ENCODE measurements at places on chromosomes 5 and 9.
A peak's percentile ranks its signal among the peaks of the same experiment; 100 is the strongest.

DNA sequence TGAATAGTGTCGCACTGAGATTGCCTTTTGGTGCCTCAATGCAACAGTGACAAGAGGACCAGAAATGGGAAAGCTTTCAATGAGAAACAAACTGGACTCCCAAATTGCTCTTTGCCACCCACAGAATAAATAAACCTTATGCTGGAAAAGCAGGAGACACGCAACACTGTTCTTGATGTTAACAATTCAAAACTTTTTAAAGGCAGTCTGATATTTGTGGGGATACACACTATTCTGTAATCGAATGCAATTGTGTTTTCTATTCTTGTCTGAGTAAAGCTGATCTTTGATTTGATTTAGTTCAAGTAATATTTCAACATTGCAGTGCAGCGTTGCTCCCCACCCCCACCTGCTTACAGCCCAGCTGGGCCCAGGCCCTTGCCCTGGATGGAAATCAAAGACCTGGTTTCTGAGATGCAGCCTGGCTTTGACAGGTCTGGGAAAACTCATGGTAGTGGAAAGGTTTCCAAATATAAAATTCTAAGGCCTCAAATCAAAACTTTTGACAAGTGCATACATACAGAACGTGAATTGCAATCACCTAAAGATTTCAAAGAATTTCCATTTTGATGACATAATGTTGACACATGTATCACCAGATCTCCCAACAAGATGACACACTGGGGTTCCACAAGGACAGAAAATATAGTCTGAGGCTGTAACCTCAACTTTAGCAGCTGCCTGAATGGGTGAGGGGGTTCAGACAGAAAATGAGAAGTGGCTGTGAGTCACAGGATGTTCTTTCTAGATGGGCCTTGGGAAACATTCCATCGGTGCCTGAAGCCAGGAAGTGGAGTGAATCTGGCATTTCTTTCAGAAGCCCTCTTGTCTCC lies 55.1 kb downstream of the ABCA1 start:
- no peak for DNase-seq

GRCh38 chr9:34675048-34675714 lies 12.7 kb upstream of the CCL27 start:
- DNase-seq, result peak; percentile 77

DNA sequence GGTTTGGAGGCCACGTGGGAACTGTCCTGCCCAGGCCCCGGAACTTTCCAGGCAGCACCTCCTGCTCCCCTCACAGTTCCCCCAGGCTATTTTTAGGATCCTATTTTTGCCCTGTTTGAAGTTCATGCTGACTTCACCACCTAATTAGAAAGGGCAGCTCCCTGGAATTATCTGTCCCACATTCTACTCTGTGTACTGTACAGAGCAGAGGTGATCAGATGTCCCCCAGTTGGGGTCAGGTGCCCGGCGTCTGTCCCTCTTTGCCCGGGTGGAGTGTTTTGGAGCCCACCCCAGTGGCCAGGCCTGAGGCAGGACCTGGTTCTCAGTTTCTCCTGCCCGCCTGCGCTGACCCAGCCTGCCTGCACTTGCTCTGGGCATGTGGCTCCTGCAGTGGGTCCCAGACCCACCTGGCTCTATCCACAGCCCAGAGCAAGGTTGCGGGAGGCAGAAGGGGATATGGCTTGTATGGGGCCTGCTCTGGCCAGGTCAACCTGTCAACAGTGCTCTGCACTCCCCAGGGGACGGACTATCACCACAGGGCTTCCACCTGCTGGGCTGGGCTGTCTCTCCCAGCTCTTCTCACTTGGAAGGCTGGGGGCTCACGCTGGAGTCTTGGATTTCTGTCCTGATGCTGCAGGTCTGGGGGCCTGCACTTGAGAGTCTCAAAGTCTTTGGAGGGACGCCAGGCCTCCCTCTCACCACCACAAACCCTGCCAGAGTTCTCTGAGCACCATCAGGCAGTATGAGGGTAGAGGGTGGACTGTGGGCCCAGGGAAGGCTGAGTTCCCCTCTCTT lies 268.3 kb downstream of the GADD45G start:
- no peak for DNase-seq

DNA sequence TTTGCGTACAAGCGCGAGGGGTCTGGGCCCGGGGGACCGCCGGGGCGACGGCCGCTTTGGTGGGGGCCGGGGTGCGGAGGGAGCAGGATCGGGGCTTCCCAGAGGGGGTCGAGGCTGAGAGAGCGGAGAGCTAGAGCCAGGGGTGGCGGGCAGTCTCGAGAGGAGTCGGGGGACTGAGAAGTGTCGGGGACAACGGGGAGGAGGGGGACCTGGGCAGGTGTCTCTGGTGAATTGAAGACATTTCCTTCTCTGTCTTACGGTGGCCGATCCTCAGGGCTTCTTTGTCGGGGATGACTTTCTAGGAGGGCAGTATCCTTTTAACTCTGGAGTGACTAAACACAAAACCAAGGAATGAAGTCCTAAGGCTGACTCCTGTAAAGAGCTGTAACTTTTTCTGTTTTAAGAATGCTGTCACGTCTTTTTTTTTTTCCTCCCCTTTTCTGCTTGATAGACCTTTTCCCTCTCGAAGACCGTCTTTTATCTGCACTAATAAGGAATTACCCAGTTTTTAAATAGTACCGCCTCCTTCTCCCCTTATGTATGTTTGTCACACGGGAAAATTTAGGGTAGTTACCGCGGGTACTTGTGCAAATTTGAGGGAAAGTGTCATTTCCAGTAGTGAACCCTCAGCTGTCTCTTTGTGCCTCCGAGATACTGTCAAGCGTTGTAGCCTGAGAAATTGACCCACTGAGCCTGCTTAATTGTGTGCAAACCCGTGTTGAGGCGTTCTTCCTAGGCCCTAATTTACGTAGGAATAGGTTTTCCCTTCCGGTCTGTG lies 822 bp downstream of the DENND4C start:
- no peak for DNase-seq

DNA sequence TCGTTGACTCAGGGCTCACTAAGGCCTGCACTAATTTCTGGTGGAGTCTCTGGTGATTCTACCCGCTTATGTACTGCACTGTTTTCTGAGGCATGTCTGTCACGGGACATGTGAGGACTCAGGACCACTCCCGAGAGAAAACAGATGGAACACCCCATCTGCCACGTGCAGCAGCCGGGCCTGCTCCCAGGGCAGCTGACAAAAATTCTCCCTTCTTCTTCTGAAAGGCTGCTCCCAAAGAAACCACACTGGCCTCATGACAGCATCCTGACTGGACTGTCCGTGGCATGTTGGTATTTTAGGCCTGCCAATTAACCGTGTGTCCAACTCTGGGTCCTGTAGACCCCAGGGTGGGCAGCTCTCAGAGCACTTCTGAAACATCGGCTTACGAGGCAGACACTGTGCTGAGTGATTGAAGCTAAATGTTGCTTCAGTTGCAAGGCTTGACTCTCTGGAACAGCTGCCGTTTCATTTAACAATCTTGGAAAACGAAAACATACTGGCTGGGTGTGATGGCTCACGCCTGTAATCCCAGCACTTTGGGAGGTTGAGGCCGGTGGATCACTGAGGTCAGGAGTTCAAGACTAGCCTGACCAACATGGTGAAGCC lies 39.0 kb downstream of the FAM240B start:
- no peak for DNase-seq

DNA sequence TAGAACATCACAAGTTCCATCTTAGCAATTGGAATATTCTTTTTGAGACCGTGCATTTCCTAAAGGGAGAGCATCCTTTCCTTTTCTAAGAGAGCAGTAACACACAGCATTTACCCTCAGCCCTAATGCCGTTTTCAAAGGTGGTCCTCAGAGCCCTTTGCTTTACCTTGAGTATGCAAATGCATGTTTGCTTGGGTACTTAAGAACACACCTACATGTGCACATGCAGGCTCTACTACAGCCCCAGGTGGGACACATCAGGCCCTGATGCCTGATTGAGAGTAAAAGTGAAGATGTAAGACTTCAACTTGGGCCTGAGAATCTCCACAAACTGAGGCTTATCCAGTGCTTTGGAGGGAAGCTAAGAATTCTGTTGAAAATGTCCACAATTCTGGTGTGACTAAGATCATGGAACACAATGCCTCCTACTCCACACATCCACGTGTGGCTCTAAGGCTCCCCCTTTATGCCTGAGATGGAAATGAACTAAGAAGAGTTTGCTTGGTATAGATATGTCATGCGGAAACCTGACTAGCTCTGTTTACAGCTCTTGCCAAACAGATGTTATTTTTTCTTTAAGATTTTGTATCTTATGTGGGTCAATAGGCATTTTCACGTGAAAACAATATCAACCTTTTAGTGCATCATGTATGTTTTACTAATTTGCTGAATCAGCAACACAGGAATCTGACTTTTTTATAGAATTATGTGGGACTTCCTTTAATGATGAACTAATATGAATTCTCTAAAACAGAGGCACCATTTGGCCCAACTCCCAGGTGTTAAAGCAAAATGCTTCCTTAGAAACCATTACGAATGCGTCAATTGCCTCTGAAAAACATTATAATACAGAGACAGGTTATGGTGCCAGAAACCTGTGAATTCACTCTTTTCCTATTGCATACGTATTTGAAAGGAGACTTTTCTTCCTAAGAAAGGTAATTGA lies 48.9 kb upstream of the SLC2A8 start:
- no peak for DNase-seq

- no peak for DNase-seq
Measured at GRCh38 chr5:178651046-178651810, 24.4 kb upstream of the CLK4 start.

DNA sequence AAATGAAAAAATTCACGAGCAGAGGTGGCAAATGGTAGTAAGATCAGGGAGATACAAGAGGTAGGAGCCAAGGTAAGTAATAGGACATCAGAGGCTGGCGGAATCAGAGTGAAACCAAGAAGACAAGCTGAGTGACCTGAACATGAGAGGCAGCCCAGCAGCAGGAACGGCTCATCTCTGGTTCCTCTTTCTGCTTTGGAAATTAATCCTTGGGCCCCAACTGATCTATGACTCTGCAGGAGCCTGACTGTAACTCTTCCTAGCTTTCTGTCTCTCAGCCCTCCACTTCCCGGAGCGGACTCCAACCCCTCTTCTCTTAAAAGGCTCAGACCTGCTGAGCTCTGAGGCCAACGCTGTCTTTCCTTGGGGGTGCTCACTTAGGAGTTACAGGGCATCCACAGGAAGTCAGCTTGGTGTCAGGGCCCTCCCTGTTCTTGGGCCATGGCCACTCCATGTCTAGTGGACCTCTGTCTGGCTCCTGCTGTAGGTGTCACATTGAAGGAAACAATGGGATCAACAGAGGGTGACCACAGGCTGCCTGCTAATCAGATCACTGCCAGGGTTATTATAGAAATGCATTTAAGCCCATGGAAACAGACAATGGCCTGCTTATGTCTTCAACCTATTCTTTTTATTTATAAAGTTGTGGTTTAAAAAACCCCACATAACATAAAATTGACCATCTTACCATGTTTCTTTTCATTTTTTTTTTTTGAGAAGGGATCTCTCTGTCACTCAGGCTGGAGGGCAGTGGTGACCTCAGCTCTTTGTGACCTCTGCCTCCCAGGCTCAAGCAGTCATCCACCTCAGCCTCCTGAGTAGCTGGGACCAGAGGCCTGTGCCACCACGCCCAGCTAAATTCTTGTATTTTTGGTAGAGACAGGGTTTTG lies 22.5 kb upstream of the SHB start:
- DNase-seq, result no peak

DNA sequence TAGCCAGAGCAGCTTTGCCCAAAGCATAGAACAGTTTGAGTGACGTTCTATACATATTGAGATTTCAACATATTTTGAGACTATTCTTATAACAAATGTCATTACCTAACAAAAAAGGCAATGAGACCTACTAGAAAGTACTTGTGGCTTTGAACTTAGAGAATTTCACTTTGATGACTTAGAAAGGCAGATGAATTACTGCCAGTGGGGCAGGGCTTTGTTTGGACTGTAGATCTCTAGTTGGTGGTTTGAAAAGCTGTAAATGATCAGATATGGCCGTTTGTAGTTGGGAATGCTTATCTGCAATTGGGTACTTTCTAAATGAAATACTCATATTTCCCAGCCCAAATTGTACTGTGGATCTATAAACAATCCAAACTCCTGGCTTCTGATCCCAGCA lies 28.1 kb downstream of the SOX30 start:
- DNase-seq, result no peak

GRCh38 chr9:4620057-4620765 lies 41.9 kb upstream of the PLPP6 start:
- DNase-seq, result no peak

DNA sequence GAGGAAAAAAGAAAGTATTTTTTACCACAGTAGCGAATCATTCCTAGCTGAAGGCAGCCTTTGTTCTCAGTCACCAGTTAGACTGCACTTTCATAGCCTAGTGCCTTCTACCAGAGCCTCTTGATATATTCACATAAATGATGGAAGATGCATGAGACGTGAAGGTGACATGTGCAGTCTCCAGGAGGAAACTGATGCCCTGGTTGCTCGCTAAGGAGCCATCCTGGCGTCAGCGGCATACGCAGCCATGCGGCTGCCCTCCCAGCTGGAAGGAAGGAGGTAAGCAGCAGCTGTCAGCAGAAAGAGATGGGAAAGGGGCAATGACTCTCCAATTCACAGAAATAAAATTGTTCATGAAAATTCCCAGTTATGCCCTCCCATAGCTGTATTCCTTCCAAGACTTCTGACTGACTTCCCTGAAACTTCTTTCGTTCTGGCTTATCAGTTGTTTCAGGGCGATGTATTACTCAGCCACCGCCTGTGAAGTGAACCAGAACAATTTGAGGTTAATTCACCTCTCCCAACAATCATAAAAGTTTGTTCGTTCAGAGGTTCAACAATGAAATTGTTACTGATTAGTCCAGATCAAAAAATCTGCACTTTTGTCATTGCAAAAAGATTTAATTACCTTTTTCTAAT lies 331.2 kb downstream of the NR2F1-AS1 start:
- DNase-seq, result no peak

DNA sequence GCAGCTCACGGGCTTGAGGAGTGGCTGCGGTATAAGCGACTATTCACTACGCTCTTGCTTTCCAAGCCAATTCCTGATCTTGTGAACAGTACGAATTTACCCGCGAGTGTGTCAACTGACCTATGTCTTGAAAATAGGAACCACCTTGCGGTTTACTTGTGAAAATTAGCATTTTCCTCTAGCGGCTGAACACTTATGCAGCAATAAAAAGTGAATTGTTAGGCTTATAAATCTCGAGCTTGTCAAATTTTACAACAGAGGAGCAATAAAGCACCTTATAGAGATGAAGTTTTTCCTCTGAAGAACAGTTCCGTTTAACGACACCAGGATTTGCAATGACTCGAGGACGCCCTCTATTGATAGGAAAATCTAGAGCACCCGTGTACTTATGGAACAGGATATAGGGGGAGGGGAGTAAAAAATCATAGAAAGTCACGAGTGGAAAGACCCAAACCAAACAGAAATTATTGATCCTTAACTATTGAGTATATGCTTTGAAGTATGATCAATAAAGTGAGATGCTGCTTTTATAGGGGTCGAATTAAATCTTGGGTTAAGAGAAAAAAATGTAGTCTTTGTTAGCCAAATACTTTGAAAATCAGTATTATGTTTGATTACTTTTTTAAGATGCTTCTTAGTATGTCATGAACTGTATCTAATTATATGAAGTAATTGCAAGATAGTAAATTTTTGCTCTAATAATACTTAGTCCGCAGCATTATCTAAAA lies 1.9 kb upstream of the RGMB start:
- DNase-seq, result peak; percentile 50

GRCh38 chr5:89178541-89178940 lies 295.6 kb upstream of the MEF2C start:
- no peak for DNase-seq

GRCh38 chr5:69078921-69079540 lies 14.8 kb upstream of the SLC30A5 start:
- DNase-seq, result no peak

Data from progenitor cell of endocrine pancreas (in vitro differentiated cells).